ENCODE measurements at places on chromosomes 6 and 20.

GRCh38 chr6:149031859-149032598 lies 285.2 kb downstream of the UST start:
- H3K27ac ChIP-seq, result peak overlapping the region; percentile 9
- H3K36me3 ChIP-seq, result no peaks in the 10 kb centered on the region
- H3K27me3 ChIP-seq, result no peaks in the 10 kb centered on the region
- no peak for DNase-seq
- no peak overlapping the region for H3K4me3 ChIP-seq

DNA sequence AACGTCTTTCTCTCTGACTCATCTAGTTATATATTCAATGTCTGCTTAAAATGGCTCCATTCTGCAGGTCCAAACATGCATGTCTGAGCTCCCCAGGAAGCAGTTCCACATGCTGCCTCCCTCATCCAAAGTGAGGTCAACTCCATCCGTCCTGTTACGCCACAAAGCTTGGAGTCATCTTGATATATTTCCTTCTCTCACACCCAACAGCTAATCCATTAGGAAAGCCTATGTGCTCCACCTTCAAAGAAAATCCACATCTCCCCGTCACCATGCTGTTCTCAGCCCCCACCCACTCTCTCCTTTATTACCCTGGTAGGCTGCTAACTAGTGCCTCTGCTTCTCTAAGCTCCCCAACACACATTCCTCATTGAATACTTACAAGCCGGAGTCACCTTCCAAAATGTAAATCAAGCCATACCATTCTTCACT lies 130.2 kb upstream of the SYNDIG1 start:
- DNase-seq, result no peak
- no peak overlapping the region for H3K4me3 ChIP-seq
- H3K36me3 ChIP-seq, result no peaks in the 10 kb centered on the region
- H3K4me1 ChIP-seq, result no peaks in the 10 kb centered on the region
- H3K27me3 ChIP-seq, result no peaks in the 10 kb centered on the region

GRCh38 chr20:32010666-32011065 lies 428 bp downstream of the CCM2L start:
- H3K36me3 ChIP-seq, result no peaks in the 10 kb centered on the region
- no peaks in the 10 kb centered on the region for H3K27me3 ChIP-seq
- no peaks in the 10 kb centered on the region for H3K4me1 ChIP-seq

DNA sequence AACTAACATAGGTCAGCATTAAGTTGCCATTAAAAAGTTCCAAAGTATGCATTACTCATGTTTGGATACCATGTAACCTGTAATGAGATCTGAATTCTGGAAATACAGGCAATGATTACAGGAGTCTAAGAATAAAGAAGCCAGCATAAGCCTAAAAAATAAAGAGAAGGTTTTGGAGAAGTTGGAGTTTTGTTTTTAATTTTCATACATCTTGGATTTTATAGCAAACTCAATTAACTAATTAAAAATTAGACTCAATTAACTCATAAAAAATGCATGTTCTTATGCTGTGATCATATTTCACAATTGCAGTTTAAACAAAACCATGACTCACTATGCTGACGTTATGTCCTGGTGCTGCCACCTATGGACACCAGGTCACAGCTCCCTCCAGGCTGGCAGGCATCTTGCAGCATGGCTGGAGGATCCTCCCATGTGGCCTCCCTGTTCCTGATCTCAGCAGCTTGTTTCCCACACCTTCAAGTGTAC lies 648.8 kb upstream of the AGPAT4 start:
- no peak overlapping the region for H3K4me3 ChIP-seq
- no peaks in the 10 kb centered on the region for H3K36me3 ChIP-seq
- no peaks in the 10 kb centered on the region for H3K27me3 ChIP-seq
- DNase-seq, result peak; percentile 80
- H3K4me1 ChIP-seq, result peaks cover 12% of the 10 kb centered on the region

GRCh38 chr6:53734473-53735299 lies 60.1 kb upstream of the LRRC1 start:
- no peaks in the 10 kb centered on the region for H3K4me1 ChIP-seq
- H3K36me3 ChIP-seq, result no peaks in the 10 kb centered on the region
- H3K4me3 ChIP-seq, result no peak overlapping the region
- no peaks in the 10 kb centered on the region for H3K27me3 ChIP-seq
- H3K27ac ChIP-seq, result peak overlapping the region; percentile 56
- no peak for DNase-seq

- H3K4me1 ChIP-seq, result no peaks in the 10 kb centered on the region
- peak overlapping the region; percentile 91 for H3K27ac ChIP-seq
- no peaks in the 10 kb centered on the region for H3K36me3 ChIP-seq
- H3K27me3 ChIP-seq, result no peaks in the 10 kb centered on the region
- peak overlapping the region; percentile 52 for H3K4me3 ChIP-seq
- peak; percentile 60 for DNase-seq
Observed at GRCh38 chr6:29887330-29887818, 55.0 kb upstream of the HLA-A start.

- no peak for DNase-seq
- H3K27me3 ChIP-seq, result no peaks in the 10 kb centered on the region
- H3K4me3 ChIP-seq, result no peak overlapping the region
Observed at GRCh38 chr20:10192171-10192570, 26.5 kb upstream of the SNAP25 start.

DNA sequence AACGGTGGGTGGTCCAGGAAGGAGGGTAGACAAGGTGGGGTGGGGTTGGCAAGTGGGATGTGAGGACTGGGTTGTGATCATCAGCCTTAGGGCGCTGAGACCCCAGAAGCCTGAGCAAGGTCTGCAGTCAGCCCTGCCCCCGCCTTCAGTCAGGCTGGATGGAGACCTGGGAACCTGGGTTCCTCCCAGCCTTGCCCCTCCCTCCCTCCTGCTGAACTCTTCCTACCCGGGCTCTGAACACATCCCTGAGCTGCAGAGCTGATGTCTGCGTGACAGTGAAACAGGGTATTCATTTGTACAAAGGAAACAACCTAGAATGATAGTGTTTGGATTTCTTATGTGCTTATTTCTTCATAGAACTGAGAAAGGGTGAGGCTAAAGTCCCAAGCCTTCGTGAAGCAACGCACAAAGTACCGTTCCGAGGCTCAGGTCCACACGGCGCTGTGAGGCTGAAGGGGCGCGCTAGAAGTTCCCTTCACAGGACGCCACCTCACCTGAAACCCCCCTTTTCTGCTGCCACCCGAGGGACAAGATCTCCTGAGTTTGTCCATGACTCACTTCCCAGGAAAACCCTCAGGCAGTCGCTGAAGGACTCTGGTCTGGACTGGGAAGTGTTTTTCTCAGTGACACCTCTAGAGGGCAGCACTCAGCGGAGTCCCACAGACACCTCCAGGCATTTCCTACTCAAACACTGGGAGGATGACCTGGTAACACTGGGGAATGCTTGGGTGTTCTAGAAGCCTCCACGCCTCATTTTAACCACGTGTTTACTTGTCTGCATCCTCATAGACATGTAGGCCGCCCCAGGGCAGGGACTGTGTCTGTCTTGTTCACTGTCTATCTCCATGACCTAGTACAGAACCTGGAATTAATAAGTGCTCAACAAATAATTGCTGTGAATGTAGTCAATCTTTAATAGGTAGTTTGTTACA lies 1.2 kb downstream of the GSTA5 start:
- H3K4me3 ChIP-seq, result no peak overlapping the region
- no peaks in the 10 kb centered on the region for H3K27me3 ChIP-seq
- no peaks in the 10 kb centered on the region for H3K36me3 ChIP-seq
- H3K27ac ChIP-seq, result no peak overlapping the region

DNA sequence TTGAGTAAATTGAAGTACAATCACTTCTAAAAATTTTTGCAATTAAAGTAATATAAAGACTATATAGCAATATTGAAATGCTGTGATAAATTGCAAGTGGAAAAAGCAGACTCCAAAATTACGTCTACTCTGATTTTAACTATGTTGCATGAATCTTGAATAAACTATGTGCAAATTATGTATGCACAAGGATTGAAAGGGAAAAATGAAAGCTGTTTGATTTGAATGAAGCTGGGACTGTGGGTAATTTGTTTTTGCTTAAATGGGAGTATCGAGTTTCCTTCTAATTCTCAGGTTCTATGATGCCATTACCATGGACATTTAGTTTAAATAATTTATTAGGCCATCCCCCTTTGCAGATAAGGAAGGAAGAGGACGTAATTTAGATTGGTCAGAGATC lies 198.7 kb upstream of the MYLIP start:
- H3K4me3 ChIP-seq, result no peak overlapping the region
- no peak for DNase-seq
- H3K36me3 ChIP-seq, result no peaks in the 10 kb centered on the region
- H3K27me3 ChIP-seq, result no peaks in the 10 kb centered on the region
- no peak overlapping the region for H3K27ac ChIP-seq

DNA sequence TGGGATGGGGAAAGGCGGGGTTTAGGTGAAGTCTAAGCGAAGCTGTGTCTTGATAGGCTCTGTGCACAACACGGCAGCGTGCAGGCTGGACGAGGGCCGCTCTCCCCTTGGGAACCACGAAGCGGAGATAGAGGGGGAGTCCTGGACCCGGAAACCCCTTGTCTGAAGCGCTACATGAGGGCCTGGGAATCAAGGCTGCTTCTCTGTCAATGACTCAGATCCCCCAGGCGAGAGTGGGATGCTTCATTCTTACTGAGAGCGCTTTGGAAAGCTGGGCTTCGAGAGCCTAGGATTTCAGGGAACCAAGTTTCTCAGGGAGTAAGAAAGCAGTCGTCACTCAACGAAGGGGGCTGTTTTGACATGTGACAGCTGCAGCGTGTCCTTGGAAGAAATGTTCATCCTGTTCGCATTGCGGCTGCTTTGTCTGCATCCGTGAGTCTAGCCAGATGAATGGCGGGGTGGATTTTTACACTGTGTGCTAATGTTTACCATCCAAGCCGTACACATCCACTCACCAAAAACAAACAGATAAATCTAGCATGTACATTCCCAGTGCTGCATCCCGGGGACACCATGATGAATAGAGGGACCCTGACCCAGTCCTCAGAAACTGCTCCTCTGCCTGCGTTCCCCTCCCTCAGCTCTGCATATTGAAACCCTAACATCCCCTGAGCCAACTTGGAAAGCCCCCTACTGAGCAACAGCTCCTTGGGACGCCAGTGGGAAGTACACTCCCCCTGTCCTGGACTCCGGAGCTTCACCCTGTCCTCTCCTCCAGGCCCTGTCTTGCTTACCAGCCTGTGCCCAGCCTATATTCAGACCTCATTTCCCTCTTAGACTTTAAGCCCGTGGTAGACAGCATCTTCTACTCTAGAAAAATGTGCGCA lies 24.5 kb upstream of the RTF2 start:
- no peaks in the 10 kb centered on the region for H3K36me3 ChIP-seq
- H3K27me3 ChIP-seq, result no peaks in the 10 kb centered on the region
- no peaks in the 10 kb centered on the region for H3K4me1 ChIP-seq
- H3K27ac ChIP-seq, result no peak overlapping the region
- no peak overlapping the region for H3K4me3 ChIP-seq
- DNase-seq, result no peak

- no peak overlapping the region for H3K27ac ChIP-seq
- no peak overlapping the region for H3K4me3 ChIP-seq
- DNase-seq, result no peak
Observed at GRCh38 chr6:158487495-158487894, 72.4 kb upstream of the TMEM181 start.

- no peaks in the 10 kb centered on the region for H3K36me3 ChIP-seq
- H3K27me3 ChIP-seq, result no peaks in the 10 kb centered on the region
- H3K27ac ChIP-seq, result no peak overlapping the region
Observed at GRCh38 chr6:81768150-81768942, 15.9 kb upstream of the TENT5A start.

DNA sequence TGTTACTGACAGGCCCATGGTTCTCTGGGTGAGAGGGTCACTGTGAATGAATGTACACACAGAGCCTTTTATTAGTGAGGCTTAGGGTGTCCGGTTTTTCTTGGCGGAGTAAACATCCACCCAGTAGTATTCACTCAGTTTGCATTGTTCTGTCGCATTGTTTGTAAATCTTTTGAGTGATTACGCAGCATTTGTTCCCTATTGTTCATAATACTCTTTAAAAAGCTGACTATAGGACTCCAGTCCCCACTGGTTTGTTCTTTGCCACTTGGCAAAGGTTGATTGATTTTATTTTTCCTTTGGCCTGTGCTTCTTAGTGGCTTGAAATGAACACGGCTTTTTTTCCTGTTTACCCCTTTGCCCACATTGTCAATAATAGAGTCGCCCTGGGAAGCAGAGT lies 130.1 kb upstream of the ESR1 start:
- H3K27ac ChIP-seq, result no peak overlapping the region
- no peaks in the 10 kb centered on the region for H3K27me3 ChIP-seq
- H3K4me1 ChIP-seq, result no peaks in the 10 kb centered on the region

GRCh38 chr6:126180585-126180984 lies 159.3 kb upstream of the CENPW start:
- DNase-seq, result no peak
- no peak overlapping the region for H3K4me3 ChIP-seq
- H3K4me1 ChIP-seq, result no peaks in the 10 kb centered on the region
- no peak overlapping the region for H3K27ac ChIP-seq

DNA sequence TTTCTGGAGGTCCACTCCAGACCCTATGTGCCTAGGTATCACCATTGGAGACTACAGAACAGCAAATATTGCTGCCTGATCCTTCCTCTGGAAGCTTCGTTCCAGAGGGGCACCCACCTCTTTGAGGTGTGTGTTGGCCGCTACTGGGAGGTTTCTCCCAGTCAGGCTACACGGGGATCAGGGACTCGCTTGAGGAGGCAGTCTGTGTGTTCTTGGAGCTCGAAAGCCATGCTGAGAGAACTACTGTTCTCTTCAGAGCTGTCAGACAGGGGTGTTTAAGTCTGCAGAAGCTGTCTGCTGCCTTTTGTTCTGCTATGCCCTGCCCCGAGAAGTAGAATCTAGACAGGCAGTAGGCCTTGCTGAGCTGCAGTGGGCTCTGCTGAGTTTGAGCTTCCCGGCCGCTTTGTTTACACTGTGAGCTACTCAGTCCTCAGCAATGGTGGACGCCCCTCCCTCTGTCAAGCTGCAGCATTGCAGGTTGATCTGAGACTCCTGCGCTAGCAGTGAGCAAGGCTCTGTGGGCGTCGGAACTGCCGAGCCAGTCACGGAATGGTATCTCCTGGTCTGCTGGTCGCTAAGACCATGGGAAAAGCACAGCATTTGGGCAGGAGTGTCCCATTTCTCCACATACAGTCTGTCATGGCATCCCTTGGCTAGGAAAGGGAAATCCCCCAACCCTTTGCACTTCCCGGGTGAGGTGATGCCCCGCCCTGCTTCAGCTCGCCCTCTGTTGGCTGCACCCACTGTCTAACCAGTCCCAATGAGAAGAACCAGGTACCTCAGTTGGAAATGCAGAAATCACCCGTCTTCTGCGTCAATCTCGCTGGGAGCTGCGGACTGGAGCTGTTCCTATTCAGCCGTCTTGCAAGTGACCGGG lies 32.5 kb upstream of the ASCC3 start:
- H3K4me1 ChIP-seq, result no peaks in the 10 kb centered on the region
- H3K4me3 ChIP-seq, result no peak overlapping the region
- no peaks in the 10 kb centered on the region for H3K36me3 ChIP-seq

DNA sequence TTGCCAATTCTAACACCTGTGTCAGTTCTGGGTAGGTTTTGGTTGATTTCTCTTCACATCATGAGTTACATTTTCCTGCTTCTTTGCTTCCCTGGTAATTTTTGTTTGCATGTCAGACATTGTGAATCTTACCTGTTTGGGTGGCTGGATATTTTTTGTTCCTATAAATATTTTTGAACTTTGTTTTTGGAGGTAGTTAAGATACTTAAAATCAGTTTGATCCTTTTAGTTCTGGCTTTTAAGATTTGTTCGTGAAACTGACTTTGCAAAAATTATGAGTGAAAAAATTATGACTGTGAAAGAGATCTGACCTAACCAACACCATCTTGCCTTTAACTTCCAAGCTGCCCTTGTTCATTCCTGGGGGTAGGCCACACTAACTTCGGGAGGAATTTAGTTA lies 69.5 kb downstream of the BCAS1 start:
- H3K4me3 ChIP-seq, result no peak overlapping the region
- DNase-seq, result no peak
- H3K4me1 ChIP-seq, result no peaks in the 10 kb centered on the region
- H3K27me3 ChIP-seq, result no peaks in the 10 kb centered on the region
- H3K27ac ChIP-seq, result no peak overlapping the region
- H3K36me3 ChIP-seq, result no peaks in the 10 kb centered on the region
